Stimulated activated CD8-positive, alpha-beta memory T cell treated with anti-CD3 and anti-CD28 coated beads, Interleukin-15, amount 100 ng/mL, for 24 hours (primary cell): ENCODE measurements at places on chromosomes 16 and 17.

DNA sequence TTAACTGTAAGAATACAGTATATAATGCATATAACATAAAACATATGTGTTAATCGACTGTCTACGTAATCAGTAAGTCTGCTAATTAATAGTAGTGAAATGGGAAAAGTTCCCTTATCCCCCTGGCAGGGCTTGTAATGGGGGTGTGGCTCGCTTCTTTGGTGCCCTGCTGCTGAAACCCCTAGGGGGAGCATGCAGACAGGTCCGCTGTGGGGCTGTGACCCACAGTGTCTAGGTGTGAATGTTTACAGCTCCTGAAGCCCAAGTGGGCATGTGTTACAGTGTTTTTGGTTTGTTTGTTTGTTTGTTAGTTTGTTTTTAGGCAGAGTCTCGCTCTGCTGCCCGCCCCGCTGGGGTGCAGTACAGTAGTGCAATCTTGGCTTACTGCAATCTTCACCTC is 495.7 kb downstream of the SHISA9 start:
- DNase-seq = no peak

DNA sequence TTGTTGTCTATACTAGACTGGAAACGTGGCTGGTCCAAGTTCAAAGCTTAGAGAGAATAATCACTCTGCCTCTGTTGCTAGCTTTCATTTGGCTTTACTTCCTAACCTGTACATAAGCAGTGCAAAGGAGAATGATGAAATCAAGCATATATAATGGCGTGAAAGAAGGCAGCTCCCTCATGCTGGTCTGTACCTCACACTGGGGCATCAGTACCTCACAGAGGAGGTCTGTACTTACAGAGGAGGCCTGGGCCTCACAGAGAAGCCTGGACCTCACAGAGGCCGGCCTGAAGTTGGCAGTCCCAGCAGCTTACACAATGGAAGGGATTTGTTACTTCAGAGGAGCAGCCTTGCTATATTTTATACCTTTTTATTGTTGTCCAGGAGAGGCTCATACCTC is 53.3 kb upstream of the MSI2 start:
- DNase-seq = no peak

DNA sequence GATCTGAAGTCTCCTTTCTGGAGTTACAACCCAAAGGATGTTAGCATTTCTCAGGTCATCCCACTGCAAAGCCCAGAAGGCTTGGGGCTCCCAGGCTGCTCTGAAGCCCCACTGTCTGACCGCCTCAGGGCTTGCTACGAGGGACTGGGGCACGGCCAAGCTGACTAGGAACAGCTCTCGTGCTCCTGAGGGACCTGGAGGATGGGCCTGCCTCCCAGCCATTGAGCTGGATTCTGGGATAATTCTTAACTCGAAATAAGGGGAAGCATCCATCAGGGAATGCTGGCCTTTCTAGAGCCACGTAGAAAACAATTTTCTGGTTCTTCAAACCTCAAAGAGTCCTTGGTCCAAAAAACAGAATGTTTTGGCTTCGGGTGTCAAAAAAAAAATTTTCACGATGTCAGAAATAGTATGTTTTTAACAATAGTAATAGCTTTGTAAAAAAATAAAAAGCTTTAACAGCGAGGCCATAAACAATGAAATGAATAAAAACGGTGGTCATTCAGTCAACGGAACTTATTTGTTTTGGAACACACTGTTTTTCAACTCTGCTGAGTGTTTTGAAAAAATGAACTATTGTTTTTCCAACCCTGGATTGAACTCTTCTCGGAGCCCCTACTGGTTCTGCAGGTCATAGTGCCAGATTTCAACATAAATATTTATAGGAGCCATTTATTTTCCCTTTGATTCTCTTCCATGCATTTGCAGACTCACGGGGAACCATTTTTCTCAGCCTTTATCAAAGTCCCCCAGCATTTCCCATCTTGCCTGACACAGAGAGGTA is 16.4 kb upstream of the HERPUD1 start:
- no peak for DNase-seq

GRCh38 chr17:76408037-76408849 is 23.8 kb downstream of the SPHK1 start:
- DNase-seq = no peak

- no peak for DNase-seq
Measured at GRCh38 chr17:55348749-55349354, 72.8 kb downstream of the MMD start.

DNA sequence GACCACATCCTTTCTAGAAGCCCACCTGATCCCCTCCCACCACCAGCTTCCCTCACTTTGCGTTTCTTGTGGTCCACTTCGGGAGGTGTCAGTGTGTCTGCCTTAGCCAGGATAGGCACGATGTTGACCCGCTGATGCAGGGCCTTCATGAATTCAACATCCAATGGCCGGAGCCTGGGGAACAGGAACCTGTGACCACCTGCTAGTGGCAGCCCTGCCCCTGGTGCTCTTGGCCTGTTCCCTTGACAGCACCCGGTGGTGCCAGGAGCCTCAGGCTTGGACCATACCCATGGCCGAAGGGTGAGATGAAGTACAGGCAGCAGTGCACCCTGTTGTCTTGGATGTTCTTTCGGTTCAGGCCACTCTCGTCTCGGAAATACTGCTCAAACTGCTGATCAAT is 7.2 kb upstream of the MTMR4 start:
- DNase-seq = no peak

DNA sequence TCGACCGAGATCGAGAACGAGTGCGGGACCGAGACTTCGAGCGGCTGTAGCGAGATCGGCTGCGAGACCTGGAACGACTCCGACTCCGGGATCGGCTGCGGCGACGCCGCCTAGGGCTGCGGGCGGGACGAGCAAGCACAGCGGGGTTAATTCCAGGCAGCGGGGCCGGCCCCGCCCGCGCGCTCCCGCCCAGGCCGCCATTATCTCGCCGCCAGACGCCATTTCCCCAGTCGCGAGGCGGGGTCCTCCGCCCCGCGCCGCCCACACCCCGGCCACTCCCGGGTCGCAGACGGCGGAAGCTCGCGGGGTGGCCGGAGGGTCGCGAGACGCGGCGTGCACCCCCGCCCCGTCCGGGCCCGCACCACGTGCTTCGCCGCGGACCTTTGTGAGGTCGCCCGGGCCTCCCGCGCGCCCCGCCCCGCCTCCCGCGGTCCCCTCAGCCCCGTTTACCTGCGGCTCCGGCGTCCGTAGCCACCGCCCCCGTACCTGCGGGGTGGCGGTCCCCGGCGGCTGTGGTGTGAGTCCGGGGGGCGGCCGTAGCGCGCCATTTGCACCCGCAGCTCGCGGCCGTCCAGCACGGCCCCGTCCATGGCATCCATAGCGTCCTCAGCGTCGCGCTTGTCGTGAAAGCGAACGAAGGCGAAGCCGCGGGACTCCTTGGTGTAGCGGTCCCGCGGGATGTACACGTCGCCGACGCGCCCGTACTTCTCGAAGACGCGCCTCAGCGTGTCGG is 616 bp downstream of the SRSF2 start:
- DNase-seq = peak; percentile 40

- no peak for DNase-seq
Measured at GRCh38 chr17:30228011-30228410, 7.5 kb downstream of the SLC6A4 start.

DNA sequence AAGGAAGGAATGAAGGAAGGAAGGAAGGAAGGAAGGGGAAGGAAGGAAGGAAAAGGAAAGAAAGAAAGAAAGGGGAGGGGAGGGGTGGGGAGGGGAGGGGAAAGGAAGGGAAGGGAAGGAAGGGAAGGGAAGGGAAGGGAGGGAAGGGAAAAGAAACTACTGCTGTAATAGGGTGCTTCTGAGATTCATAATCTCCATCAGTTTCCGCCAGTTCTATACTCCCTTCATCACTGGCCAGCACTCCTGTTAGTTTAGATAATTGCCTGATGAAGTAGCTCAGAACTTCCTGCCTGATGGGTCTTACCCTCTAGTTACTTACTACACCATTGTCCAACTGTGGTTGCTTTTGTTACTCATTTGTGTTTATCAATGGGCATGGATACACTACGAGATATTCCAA is 2.0 kb upstream of the KRTAP9-6 start:
- no peak for DNase-seq

DNA sequence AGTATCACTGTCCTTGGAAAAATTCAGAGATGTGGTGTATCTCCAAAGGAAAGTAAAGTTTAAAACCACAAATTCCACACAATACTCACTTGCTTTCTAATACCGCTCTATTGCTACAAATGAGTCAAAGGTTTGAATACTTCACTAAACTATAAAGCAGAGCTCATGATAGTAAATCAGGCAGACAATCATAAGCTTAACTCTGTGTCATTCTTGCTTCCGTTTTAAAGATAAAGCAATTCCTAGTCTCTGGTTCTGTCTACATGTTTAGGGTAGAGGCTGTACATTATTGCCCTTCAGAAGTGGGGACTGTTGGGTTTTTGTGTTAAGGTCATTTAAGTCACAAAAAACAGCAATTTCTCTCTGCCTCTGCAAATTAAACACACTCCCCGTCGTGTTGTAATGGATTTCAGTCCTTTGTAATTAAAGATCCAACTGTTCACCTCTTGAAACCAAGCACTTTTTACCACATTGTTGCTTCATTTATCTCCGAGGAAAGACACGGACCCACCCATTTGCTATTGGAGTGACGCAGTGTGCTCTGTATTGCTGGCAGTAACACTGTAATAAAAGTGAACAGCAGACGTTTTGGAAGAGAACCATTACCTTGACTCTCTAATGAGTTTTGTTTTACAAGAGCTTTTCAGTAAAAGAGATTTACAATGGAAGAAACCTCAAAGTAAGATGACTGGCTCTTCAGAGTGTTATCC is 83.1 kb upstream of the CNTNAP4 start:
- DNase-seq = no peak

GRCh38 chr16:56729735-56730662 is at the start of gene NUP93:
NUP93 (plus strand) TSS chr16:56730129; CDS start chr16:56748248, 18,119 bp downstream.
- peak; percentile 62 for DNase-seq

GRCh38 chr17:45924332-45924820 is 30.0 kb downstream of the MAPT start:
- DNase-seq = no peak

GRCh38 chr17:57356719-57357391 is 100.5 kb downstream of the MSI2 start:
- DNase-seq = no peak

DNA sequence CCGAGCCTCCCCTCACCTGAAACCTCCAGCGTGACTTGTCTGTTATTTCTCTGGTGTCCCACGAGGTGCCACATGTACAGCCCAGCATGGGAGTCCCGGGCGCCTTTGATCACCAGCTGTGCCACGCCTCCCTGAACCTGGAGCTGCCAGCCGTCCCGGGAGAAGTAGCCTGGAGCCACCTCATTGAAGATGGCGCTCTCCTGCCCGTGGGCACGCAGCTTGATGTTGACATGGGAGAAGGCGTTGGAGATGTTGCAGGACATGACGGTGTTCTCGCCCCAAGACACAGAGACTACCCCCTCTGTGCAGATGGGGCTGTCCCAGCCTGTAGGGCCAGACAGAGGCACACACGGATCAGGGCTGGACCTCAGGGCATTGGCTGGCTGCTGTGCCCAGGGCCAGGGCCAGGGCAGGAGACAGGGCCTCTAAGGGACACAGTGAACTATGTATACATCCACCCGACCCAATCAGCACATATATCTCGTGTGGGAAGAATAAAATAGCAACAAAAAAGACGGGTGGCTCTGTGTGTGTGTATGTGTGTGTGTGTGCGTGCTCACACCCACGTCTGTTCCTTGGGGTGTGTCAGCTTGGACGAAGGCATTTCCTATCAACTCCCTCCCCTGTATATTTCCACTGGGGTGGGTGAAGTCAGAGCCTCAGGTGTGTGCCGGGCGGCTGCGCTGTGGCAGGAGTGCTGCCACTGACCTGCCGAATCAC is 7.3 kb upstream of the CD7 start:
- DNase-seq = no peak

- DNase-seq = no peak
Measured at GRCh38 chr16:54847207-54847606, 83.5 kb upstream of the IRX5 start.

DNA sequence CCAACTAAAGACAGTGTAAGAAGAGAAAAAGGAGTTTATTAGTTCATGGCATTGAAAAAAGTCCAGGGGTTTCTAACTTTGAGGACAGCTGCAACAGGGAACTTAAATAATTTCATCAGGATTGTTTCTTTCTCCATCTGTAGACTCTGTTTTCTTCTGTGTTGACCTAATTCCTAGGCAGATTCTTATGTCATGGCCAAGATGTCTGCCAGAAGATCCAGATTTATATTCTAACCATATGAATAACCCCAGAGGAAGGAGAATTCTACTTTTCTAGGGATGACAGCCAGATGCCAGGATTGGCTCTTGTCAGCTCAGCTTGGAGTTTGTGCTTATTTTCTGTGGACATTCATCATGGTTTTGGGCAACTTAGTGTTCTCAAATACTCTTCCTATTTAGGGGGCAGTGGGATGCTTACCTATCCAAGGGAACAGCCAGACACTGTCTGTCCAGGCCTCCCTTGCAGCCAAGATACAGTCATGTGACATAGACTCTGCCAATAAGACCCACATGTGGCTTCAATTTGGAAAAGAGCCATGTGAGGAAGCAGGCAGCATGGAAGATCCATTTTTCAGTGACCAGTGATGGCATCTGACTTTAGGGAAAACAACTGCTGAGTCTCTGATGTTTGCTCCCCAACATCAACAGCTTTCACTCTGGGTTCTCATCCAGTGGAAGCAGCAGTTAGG is 18.2 kb downstream of the PCTP start:
- no peak for DNase-seq

DNA sequence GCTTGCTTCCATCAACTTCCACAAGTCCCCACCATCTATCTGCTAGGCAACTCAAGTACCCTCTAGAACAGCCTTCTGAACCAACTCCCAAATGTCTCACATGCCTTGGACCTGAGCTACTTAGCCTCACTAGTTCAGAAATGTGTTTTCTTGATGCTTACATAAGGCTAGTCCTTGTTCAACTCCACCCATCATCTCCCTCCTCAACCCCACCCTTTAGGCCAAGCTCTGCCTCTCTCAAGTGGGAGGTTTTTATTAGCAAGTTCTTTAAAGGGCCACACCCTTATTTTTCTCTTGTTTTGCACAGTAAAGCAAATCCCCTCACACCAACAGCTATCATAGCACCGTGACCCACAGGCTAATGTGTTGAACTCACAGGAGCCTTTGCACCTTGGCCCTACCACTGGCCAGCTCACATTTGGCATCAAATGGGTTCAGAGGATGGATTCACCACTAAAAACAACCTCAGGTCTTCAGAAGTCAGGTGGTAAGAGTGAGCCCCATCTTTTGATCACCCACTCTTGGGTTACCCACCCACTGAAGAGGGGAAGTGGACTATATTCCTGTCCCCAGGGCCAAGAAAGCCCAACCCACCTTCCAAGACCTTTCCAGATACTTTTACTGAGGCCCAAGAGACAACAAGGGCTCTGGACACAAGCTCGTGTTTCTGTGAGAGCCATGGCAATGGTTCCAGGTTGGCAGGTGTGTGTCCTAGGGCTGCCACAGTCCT is 12.2 kb downstream of the PIK3R5 start:
- DNase-seq = no peak
